ENCODE measurements at places on chromosomes 5 and 9.

DNA sequence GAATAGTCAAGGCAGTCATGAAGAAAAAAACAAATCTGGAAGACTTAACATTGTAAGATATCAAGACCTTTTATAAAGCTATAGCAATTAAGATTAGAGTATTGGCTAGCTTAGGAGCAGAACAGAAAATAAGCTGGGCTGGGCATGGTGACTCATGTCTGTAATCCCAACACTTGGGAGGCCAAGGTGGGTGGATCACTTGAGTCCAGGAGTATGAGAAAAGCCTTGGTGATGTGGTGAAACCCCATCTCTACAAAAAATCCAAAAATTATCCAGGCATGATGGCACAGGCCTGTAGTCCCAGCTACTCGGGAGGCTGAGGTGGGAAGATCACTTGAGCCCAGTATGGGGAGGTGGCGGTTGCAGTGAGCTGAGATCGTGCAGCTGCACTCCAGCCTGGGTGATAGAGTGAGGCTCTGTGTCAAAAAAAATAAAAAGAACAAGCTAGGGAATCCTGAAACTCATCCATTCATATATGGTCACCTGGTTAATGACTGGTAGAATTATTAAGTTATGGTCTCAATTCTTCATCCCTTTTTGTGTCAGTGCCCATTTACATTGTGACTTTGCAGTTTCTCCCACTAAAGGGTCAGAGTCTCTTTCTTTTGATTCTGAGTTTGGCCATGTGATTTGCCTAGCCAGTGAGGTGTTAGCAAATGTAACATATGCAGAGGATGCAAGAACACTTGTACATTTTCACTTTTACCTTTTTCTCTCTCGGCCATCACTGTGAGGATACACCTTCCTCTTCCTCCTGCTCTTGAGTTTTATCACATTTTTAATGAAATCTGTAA is 144.6 kb upstream of the SGCD start:
- no peak for DNase-seq

DNA sequence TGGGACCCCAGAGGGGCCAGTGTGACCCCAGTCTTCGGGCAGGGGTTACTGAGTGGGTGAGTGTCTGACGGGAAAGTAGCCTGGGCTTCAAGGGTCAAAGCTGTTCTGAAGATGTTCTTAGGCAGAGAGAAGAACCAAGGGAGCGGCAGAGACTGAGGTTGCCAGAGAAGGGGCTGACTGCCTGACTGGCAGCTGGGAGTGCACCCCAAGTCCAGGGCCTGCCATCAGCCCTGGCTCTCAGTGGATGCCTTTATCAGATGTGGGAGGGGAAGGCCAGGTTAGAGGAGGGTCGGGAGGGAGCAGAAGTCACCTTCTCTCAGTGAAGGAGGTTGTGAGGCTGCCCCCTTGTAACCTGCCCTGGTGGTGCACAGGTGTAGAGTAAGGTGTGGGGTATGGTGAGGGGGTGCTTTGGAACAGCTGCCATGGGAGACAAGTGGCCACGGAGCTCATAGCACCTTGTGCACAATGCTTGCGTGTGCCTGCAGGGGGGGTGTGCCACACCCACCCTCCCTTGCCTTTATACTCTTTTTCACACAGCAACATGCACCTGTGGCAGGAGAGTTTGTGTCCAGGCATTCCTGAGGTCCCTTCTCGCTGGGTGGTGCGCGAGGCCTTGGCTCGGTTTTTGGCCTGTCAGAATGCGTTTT is 18.9 kb downstream of the RALGPS1 start:
- DNase-seq = no peak

- no peak for DNase-seq
Measured at GRCh38 chr9:6512085-6512657, 99.2 kb downstream of the UHRF2 start.

GRCh38 chr9:90547896-90548295 is 94.7 kb downstream of the DIRAS2 start:
- DNase-seq = no peak

- peak; percentile 80 for DNase-seq
Measured at GRCh38 chr5:181204826-181205760, at the start of gene TRIM7. Gene TRIM7, minus strand, starts transcription at chr5:181205196. Its CDS starts 86 bp downstream, at chr5:181205110.
